ENCODE measurements at places on chromosomes 16 and 17. TPM values are rescaled to one million over a fixed set of nuclear protein-coding genes. Genes with fewer than 3 reads are reported as not detected.

PSMC3IP gene
- total RNA-seq = 16.5 TPM

DNA sequence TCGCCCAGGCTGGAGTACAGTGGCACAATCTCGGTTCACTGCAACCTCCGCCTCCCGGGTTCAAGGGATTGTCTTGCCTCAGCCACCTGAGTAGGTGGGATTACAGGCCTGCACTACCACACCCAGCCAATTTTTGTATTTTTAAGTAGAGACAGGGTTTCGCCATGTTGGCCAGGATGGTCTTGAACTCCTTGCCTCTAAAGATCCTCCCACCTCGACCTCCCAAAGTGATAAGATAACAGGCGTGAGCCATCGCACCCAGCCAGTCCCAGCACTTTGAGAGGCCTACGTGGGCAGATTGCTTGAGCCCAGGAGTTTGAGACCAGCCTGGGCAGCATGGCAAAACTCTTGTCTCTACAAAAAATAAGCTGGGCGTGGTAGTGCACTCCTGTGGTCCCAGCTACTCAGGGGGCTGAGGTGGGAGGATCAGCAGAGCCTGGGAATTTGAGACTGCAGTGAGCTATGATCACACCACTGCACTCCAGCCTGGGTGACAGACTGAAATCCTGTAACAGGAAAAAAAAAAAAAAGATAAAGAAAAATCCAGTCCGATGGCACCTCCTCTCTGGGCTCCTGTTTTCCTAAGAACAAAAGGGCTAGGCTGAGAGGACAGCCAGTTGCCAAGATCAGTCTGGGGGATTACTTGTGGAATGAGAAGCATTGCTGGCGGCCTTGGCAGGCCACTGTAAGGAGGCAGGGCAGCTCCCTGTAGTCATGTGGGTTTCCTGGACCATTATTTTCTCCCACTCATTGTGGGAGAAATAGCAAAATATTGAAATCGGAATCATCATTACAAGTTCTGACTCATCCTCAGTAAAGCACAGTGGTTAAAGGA is 3.0 kb upstream of the PIPOX start:
- H3K4me3 ChIP-seq = no peak overlapping the region
- no peaks in the 10 kb centered on the region for H3K36me3 ChIP-seq
- no peaks in the 10 kb centered on the region for H3K4me1 ChIP-seq
- H3K27ac ChIP-seq = no peak overlapping the region

LGALS9C gene
- not detected for total RNA-seq

GRCh38 chr16:2062801-2063200 is 15.0 kb downstream of the TSC2 start:
- H3K27me3 ChIP-seq = no peaks in the 10 kb centered on the region
- no peaks in the 10 kb centered on the region for H3K4me1 ChIP-seq
- DNase-seq = no peak

GRCh38 chr16:78566397-78567073 is 467.1 kb downstream of the WWOX start:
- H3K4me3 ChIP-seq = no peak overlapping the region
- no peaks in the 10 kb centered on the region for H3K36me3 ChIP-seq
- no peak overlapping the region for H3K27ac ChIP-seq
- no peak for DNase-seq
- H3K4me1 ChIP-seq = no peaks in the 10 kb centered on the region
- no peaks in the 10 kb centered on the region for H3K27me3 ChIP-seq

Measured in uterus (tissue), 4 donors.